ENCODE measurements at places on chromosomes 3 and 15.

GRCh38 chr3:72997421-72997961, 880 bp downstream of the PPP4R2 start:
- peaks cover 29% of the 10 kb centered on the region for H3K4me1 ChIP-seq
- no peaks in the 10 kb centered on the region for H3K27me3 ChIP-seq
- H3K36me3 ChIP-seq: peaks cover 36% of the 10 kb centered on the region
- peak overlapping the region; percentile 96 for H3K27ac ChIP-seq
- DNase-seq: peak; percentile 65
- H3K4me3 ChIP-seq: peak overlapping the region; percentile 87

GRCh38 chr15:32706704-32707103, 11.1 kb upstream of the GREM1 start:
- no peaks in the 10 kb centered on the region for H3K27me3 ChIP-seq
- no peak for DNase-seq
- no peak overlapping the region for H3K4me3 ChIP-seq
- H3K27ac ChIP-seq: no peak overlapping the region
- H3K36me3 ChIP-seq: no peaks in the 10 kb centered on the region

DNA sequence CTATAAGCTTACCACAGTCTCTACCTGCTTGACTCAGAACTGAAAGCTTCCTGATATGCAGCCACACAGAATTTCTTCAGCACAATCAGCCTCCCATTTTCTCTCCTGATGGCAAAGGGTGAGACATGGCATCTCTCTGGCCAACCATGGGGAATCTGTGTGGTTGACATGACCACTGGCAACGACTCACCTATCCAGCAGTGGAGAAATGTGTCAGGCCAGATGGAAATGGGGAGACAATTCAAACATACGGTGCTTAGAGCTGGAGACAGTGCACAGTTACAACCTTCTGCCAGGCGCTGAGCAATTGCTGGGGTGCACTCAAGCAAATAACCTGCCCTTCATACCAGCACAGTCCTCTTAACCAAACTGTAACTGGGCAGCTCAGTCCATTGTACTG, 3.6 kb downstream of the ZNF385D start:
- H3K4me1 ChIP-seq: peaks cover 32% of the 10 kb centered on the region
- no peaks in the 10 kb centered on the region for H3K36me3 ChIP-seq

DNA sequence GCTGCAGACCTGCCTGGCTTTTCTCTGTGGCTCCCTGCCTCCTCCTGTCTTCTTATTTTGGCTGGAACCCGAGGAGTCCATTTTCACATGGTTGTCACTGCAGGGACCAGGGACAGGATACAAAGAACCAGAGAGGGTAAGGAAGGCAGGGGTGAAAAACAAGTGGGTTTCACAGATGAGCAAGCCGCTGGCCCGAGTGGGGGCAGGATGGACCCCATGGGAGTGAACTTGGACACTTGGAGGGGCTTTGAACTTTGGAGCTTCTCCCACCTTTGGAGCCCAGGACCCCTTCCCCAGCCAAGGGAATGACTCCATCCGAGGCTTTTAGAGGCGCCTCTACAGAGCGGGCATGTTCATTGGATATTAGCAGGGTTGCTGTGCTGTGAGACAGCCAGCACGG, 26.9 kb upstream of the ADCY5 start:
- no peak for DNase-seq
- no peak overlapping the region for H3K27ac ChIP-seq
- H3K4me3 ChIP-seq: no peak overlapping the region
- H3K4me1 ChIP-seq: peaks cover 3% of the 10 kb centered on the region
- H3K36me3 ChIP-seq: no peaks in the 10 kb centered on the region

- no peak overlapping the region for H3K4me3 ChIP-seq
- H3K36me3 ChIP-seq: no peaks in the 10 kb centered on the region
- H3K27ac ChIP-seq: no peak overlapping the region
- H3K4me1 ChIP-seq: no peaks in the 10 kb centered on the region
- no peak for DNase-seq
- H3K27me3 ChIP-seq: no peaks in the 10 kb centered on the region
Observed at GRCh38 chr15:39622660-39623516, 42.0 kb downstream of the THBS1 start.

GRCh38 chr3:111846039-111846438, 13.0 kb upstream of the PHLDB2 start:
- no peaks in the 10 kb centered on the region for H3K36me3 ChIP-seq
- H3K4me1 ChIP-seq: no peaks in the 10 kb centered on the region
- H3K27me3 ChIP-seq: no peaks in the 10 kb centered on the region
- H3K4me3 ChIP-seq: no peak overlapping the region
- no peak for DNase-seq
- no peak overlapping the region for H3K27ac ChIP-seq

DNA sequence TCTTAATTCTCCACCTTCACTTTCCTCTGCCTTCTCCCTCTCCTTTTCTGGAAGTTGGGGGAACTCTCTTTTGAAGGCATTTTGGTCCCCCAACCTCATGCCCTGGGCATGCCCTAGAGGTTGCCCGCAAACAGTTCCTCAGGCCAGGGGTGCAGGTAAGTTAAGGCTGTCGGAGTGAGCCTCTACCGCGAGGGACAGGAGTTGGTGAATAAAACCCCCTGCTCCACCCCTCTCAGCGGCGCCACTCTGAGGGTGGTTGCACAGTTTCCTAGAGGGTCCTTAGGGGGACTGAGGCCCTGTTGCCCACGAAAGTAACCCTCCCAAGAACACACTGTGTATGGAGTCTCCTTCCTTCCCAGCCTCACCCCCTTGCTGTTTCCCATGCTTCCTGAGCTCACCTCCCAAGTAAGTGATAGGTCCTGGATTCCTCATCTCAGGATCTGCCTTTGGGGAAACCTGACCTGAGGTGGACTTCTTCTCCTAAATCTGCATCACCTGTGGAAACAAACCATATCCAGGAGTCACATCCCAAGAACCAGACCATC, 23.1 kb upstream of the THSD4 start:
- H3K4me1 ChIP-seq: no peaks in the 10 kb centered on the region
- H3K4me3 ChIP-seq: no peak overlapping the region
- H3K27me3 ChIP-seq: no peaks in the 10 kb centered on the region
- DNase-seq: no peak
- no peaks in the 10 kb centered on the region for H3K36me3 ChIP-seq

DNA sequence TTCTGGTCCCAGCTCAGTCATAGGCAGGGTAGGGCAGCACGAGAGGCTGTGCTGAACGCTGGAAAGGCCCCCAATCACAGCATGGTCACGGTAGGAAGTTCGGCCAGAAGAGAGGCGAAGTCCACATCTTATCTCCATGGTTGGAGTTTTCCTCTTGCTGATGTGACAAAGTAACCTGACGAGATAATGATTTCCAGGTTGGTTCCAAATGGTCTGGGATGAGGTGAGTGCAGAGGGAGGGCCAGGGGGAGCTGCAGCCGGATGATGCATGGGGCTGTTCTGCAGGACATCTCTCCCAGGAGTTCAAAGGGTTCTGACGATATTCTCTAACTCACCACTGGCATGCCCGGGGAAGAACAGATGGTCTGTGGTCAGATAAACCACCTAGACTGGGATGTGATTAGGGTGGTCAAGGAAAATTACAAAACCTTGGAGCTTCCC, 83.2 kb upstream of the WNT5A start:
- H3K4me3 ChIP-seq: no peak overlapping the region
- H3K4me1 ChIP-seq: peaks cover 9% of the 10 kb centered on the region
- no peak for DNase-seq
- no peak overlapping the region for H3K27ac ChIP-seq
- no peaks in the 10 kb centered on the region for H3K36me3 ChIP-seq
- no peaks in the 10 kb centered on the region for H3K27me3 ChIP-seq

DNA sequence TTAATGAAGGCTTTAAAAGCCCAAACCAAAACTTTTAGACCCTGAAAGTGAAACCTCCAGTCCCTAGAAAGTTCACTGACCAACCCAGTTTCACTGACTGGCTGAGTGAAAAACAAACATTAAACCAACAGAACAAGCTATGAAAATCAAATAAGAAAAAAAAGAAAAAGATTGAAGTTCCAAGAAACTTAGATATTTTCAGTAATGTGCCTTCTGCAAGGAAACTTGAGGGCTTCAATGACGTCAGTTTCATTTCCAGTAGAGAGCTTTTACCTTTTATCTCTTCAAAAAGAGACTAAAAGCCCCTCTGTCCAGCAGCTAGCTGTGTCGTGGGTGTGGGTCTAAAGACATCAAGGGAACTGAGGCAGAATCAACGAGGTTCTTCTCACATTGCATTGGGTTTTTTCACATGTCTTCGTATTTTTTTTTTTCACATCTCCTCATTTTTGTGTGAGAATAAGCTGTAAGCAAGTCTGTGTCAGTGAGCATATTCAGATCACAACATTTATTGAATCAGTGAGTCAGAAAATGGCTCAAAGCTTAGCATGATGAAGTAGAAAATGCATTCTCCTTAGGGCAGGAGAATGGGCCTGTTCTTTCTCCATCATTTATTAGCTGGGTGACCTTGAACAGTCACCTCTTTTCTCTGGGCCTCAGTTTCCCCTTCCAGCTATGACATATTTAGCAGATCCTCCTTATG, 54.8 kb upstream of the BCL6 start:
- no peak for DNase-seq
- H3K36me3 ChIP-seq: no peaks in the 10 kb centered on the region
- H3K4me1 ChIP-seq: peaks cover 4% of the 10 kb centered on the region
- H3K27me3 ChIP-seq: no peaks in the 10 kb centered on the region
- no peak overlapping the region for H3K4me3 ChIP-seq

- DNase-seq: no peak
- H3K27ac ChIP-seq: no peak overlapping the region
- H3K4me3 ChIP-seq: no peak overlapping the region
- H3K36me3 ChIP-seq: no peaks in the 10 kb centered on the region
Observed at GRCh38 chr15:68001811-68002210, 52.3 kb upstream of the PIAS1 start.

- no peak for DNase-seq
- no peak overlapping the region for H3K4me3 ChIP-seq
- H3K27me3 ChIP-seq: no peaks in the 10 kb centered on the region
- no peak overlapping the region for H3K27ac ChIP-seq
- H3K36me3 ChIP-seq: no peaks in the 10 kb centered on the region
Observed at GRCh38 chr15:96767703-96768434, 437.4 kb downstream of the NR2F2 start.

GRCh38 chr3:171442184-171442583, 18.0 kb downstream of the TNIK start:
- H3K27ac ChIP-seq: peak overlapping the region; percentile 76
- peaks cover 23% of the 10 kb centered on the region for H3K4me1 ChIP-seq
- H3K36me3 ChIP-seq: no peaks in the 10 kb centered on the region
- H3K27me3 ChIP-seq: no peaks in the 10 kb centered on the region
- H3K4me3 ChIP-seq: no peak overlapping the region

DNA sequence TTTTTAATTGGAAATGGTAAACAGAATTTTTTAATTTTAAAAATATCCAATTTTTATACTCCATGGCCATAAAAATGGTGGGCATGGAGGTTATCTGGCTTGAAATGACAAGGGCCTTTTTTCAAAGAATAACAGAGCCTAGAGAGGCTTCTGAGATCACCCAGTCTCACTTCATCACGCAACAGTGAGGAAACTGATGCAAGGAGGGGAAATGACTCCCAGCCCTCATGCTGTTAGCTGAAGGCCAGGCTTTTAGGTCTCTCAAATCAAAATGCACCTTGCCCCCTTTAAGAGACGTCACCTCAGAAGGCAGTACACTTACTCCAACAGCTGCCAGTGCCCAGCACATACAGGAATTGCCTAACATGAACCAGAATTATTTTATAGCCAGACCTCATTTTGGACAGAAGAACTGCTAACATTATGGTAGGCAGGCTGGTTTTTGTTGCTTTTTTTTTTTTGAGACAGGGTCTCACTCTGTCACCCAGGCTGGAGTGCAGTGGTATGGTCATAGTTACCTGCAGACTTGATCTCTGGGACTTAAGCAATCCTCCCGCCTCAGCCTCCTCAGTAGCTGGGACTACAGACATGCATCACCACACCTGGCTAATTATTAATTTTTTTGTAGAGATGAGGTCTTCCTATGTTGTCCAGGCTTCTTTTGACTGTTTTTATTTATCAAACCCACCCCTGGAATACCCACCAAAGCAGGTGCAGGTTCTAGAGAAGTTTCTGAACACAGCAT, 9.1 kb downstream of the RAB43 start:
- no peak overlapping the region for H3K4me3 ChIP-seq
- no peaks in the 10 kb centered on the region for H3K27me3 ChIP-seq
- H3K36me3 ChIP-seq: no peaks in the 10 kb centered on the region
- H3K27ac ChIP-seq: no peak overlapping the region
- H3K4me1 ChIP-seq: peaks cover 16% of the 10 kb centered on the region
- DNase-seq: no peak

DNA sequence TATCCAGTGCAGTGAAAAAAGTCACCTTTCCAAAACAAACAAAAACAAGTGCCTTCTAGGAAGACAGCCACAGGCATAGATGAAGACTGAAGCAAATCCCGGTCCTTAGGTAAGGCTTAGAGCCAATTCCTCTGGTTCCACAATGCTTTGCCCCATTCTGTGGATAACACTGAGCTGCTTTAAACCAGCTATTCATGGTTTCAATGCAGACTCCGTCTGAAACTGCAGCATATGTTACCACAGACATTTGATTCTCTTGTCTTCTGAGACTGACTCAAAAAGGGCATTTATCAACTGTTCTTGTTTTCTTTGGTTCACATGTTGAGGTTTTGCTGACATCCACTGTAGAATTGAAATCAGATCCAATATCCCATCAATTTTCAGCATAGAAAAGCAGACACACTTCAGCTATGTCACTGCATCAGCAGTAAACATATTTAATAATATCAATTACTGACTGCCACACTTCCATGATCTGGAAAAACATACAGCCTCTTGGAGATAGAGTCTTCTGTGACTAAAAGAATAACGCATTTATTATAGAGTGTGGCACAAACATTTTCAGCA, 659.3 kb downstream of the ROBO2 start:
- no peaks in the 10 kb centered on the region for H3K36me3 ChIP-seq
- peak; percentile 39 for DNase-seq
- H3K27ac ChIP-seq: no peak overlapping the region

GRCh38 chr3:38627956-38628355, 21.5 kb downstream of the SCN5A start:
- no peak overlapping the region for H3K4me3 ChIP-seq
- H3K4me1 ChIP-seq: peaks cover 15% of the 10 kb centered on the region
- no peaks in the 10 kb centered on the region for H3K27me3 ChIP-seq
- H3K36me3 ChIP-seq: no peaks in the 10 kb centered on the region
- H3K27ac ChIP-seq: no peak overlapping the region
- peak; percentile 80 for DNase-seq

DNA sequence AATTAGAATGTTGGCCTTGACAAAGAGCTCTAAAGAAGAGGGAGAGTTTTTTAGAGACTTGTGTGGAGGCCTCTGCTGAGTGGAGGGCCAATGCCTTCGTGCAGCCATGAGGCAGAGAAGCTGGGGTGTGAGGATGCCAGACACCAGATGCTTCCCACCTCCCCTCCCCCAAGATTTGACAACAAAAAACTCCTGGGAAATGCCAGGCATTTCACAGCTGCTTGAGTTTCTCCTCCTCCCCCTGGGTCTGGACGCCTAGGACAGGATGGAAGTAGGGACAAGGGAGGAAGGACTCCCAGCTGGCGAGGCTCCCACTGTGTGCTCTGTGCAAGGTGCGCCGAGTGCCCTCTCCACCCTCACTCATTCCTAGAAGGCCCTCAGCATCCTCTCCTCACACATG, 20.1 kb downstream of the TGM4 start:
- H3K27ac ChIP-seq: no peak overlapping the region
- H3K27me3 ChIP-seq: no peaks in the 10 kb centered on the region
- no peaks in the 10 kb centered on the region for H3K36me3 ChIP-seq
- peaks cover 12% of the 10 kb centered on the region for H3K4me1 ChIP-seq
